ENCODE measurements at places on chromosomes 5 and 9.
A peak's percentile ranks its signal among the peaks of the same experiment; 100 is the strongest.

- DNase-seq, result no peak
Observed at GRCh38 chr5:151476016-151476415, 28.6 kb downstream of the SLC36A1 start.

DNA sequence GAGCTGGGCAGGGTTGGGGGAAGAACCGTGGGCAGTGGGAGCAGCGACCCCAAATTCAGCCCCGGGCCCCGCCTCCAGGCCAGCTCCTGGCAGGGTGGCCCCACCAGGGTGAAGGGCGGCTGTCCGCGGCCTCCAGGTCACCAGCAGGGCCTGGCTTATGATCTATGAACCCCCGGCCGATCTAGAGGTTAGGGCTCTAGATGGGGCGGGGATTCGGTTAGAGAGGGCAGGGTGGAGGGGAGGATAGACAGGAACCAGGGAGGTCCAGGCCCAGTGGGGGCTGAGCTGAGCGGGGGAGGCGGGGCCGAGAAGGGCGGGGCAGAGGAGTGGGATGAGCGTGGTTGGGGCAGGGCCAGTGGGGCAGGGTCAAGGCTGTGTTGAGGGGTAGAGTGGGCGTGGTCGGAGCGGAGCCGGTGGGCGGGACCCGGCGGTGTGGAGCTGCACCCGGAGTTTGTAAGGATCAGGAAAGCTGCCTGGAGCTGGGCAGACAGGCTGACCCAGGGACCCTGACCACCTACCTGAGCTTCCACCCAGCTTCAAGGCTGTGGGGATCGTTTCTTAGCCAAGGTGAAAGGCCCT lies 29.3 kb upstream of the OBP2B start:
- DNase-seq, result no peak

- DNase-seq, result no peak
Observed at GRCh38 chr5:2642684-2643345, 108.7 kb downstream of the IRX2 start.

- DNase-seq, result no peak
Observed at GRCh38 chr5:93018461-93018860, 562.6 kb downstream of the NR2F1-AS1 start.

DNA sequence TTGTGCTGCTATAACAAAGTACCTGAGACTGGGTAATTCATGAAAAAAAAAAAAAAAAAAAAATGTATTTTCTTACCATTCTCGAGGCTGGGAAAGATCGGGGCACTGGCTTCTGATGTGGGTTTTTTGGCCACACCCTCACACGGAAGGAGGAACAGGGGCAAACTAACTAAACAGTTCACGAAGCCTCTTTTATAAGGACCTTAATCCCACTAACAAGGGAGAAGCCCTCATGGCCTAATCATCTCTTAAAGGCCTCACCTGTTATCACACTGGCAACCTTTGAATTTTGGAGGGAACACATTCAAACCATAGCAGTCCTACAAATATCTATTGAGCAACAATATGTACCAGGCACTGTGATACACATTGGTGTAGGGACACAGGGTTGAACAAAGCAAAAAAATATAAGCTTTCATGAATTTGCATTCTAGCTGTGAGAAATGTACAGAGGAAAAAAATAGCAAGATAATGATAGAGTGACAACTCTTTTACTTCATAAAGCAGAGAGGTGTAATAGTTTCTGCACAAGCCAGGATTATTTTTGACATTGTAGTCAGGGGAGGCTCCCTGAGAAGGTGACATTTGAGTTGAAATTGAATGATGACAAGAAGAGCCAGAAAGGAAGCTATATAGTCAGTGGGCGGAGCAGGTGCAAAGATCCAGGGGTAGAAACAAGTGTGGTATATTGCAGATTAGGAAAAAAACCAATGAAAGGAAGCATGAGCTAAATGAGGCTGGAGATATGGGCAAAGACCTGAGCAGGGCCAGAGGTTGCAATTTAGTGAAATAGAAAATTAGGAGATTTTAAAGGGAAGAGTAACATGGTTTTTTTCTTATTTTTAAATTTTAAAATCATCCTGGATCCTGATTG lies 68.1 kb upstream of the GRAMD2B start:
- DNase-seq, result no peak

DNA sequence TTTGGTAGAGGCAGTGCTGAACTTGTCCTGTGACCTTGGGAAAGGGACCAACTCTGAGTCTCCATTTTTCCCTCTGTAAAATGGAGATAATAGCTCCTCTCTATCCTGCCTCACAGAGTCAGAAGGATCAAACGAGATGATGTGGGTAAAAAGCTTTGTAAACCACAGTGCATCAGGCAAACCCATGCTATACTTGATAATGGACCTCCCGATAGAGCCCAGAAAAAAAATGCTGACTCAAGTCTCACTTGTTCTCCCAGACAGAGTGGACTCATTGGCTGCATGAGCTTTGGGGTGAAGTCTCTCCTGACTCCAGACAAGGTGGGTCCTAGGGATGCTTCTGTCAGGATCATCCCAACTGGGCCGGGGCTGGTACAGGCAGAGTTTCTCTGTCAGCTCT lies 32.0 kb downstream of the RGS3 start:
- DNase-seq, result no peak

- no peak for DNase-seq
Observed at GRCh38 chr9:130609163-130609562, 29.8 kb downstream of the FUBP3 start.

- no peak for DNase-seq
Observed at GRCh38 chr9:69131682-69132081, 42.4 kb upstream of the TJP2 start.

DNA sequence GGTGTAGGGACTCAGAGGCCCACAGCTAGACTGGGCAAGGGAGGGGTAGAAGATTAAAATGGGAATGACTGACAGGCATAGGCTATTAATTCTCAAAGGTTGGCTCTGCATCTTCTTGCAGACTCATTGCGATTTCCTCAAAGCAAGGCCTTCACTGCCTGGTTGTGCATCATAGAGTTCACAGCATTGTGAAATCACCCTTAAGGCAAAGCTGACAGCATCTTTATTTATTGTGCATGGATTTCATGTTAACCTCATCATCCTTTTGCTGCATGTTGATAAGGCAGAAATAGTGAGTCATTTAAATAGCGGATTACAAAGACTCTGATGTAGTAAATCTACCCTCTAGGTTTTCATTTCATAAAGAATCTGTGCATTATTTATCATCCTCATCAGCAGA lies 13.6 kb upstream of the PALM2AKAP2 start:
- DNase-seq, result no peak

- no peak for DNase-seq
Observed at GRCh38 chr5:33978306-33978705, 6.2 kb downstream of the SLC45A2 start.

- DNase-seq, result no peak
Observed at GRCh38 chr9:6354072-6354686, 26.0 kb downstream of the TPD52L3 start.

GRCh38 chr5:83440826-83441225 lies 30.7 kb upstream of the VCAN start:
- DNase-seq, result no peak

DNA sequence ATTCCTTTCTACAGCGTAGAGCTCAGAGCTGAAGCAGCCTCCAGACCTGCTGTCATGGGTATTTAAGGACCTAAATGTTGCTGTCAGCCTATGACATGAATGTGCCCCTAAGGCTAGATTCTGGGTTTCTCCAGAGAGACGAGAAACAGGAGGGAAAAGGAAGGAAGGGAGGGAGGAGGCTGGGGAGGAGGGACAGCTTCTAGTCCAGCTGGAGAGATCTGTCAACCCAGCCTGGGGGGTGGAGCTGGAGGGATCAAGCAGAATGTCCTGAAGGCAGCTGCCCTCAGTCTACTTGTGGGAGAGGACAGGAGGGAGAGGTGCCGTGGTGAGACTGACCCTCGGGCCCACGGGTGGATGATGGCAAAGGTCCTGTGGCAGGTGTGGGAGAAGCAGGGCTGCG lies 1.1 kb upstream of the DBH start:
- DNase-seq, result no peak

DNA sequence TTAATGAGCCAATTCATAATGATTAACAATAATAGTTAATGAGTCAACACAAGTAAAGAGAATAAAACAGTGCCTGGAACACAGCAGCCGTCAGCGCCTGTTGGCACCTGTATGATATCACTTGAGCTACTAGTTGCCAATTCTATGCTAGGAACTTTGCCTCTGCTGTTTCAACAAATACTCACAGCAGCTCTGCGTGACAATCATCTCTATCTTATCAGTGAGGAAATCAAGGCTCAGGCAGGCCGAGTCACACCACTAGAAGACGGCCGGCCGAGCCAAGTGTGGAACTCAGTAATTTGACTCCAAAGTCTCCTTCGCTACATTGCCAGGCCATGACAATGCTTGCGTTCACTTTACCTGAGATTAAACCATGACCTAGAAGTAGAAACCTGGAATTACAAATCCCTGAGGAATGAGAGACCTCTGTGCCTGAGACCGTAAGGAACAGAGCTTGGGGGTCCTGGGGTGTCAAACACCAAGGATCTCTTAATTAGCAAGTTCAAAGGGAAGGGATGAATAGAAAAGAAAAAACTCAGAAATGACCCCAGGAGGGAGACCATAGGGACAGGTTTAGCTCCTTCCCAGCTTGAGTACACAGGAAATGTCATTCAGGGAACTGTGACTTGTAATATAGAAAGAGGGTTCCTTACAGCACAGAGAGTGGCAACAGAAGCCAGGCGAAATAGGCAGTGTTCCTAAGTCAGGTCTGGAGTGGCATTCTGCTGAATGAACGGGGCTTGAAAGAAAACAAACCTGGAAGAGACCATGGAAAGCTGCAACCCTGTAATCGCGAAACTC lies 109.1 kb downstream of the SUSD1 start:
- DNase-seq, result no peak

DNA sequence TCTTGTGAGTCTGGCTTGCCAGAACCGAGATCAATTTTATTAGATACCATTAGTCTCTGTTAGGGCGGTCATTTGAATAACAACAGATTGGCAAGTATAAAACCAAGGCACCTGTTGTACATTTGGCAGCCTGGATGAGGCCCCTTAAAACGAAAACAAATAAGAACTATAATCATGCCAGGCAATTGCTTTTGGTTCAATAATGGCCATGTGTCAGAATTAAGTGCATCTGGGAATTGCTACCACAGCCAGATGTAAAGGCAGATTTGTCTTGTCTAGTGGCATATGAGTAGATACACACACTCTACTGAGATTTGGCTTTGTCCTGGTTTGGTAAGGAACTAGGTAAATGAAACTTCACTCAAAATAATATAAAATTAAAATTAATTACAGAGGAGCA lies 1046.2 kb upstream of the DMAC1 start:
- no peak for DNase-seq

DNA sequence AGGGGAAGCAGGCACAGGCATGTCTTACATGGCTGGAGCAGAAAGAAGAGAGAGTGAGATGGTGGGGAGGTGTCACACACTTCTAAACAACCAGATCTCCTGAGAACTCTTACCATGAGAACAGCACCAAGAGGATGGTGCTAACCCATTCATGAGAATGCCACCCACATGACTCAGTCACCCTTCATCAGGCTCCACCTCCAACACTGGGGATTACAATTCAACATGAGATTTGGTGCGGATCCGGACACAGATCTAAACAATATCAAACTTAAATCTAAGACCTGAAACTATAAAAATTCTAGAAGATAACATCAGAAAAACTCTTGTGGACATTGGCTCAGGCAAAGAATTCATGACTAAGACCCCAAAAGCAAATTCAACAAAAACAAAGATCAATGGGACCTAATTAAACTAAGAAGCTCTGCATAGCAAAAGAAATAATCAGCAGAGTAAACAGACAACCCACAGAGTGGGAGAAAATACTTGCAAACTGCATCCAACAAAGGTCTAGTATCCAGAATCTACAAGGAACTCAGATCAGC lies 65.4 kb downstream of the SPATA31C2 start:
- DNase-seq, result no peak

DNA sequence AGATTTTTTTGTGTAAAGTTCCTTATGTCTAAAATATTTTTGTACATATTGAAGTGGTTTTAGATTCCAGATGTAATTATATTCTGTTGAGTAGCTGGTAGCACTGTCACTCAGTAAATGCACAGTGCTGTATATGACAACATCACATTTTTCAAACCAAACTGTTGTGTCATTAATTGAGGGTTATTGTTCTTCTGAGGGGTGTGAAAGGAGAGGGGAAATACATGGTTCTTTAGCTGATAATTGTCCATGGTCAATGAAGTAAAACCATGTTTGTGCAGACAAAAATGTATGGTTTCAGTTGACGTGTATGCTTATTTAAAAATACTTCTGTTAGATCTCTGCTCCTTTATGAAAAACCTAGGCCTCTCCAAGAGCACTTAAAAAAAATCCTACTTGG lies 3.3 kb downstream of the ZNF462 start:
- DNase-seq, result no peak

GRCh38 chr9:6978591-6978990 lies 220.8 kb downstream of the KDM4C start:
- no peak for DNase-seq

DNA sequence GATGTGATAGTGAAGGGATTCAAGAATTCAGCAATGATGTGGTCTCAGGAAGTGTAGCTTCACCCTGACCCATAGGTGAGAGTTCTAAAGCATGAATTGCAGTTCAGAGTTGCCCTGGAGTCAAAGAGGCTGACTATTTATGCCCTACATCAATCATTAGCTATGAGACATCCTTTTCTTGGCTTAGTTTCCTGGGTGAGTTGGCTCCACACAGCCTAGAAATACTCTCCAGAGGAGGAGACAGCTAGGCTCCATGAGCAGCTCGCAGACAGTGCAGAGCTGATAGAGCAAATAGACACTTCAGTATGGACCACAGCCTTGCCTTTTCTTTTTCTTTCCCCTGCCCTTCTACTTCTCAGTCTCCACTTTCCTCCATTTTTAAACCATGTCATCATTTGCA lies 1651.8 kb downstream of the MAT2B start:
- DNase-seq, result no peak

GRCh38 chr9:136485049-136486045 lies 2.5 kb upstream of the SEC16A start:
- DNase-seq, result no peak

- no peak for DNase-seq
Observed at GRCh38 chr5:139755892-139756671, 39.5 kb upstream of the PSD2 start.

- no peak for DNase-seq
Observed at GRCh38 chr5:78637468-78637867, 11.1 kb downstream of the LHFPL2 start.

GRCh38 chr5:90529194-90529938 lies at the start of gene LYSMD3:
TSS of gene LYSMD3 (minus strand) at chr5:90529584. CDS start at chr5:90525289, 4,295 bp downstream.
- DNase-seq, result peak; percentile 57

- DNase-seq, result no peak
Observed at GRCh38 chr5:84494453-84494852, 109.8 kb upstream of the EDIL3 start.
